ENCODE measurements at places on chromosomes 4 and X.
A peak's percentile ranks its signal among the peaks of the same experiment; 100 is the strongest.

DNA sequence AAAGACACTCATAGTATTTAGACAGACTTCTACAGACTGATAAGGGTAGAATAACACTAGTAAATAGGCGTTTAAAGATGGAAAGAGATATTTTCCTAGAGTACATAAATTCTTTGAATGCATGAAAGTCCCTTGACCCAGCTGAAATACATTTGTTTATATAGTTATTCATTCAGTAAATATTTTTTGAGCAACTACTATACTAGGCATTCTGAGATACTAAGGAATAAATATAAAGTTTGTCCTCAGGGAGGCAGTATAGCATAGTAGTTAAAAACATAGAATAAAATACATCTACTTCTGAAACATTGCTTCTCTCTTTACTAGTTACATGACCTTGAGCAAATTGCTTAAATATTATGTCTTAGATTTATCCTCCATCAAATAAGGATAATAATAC lies 27.4 kb downstream of the HMGN5 start:
- no peak for DNase-seq

DNA sequence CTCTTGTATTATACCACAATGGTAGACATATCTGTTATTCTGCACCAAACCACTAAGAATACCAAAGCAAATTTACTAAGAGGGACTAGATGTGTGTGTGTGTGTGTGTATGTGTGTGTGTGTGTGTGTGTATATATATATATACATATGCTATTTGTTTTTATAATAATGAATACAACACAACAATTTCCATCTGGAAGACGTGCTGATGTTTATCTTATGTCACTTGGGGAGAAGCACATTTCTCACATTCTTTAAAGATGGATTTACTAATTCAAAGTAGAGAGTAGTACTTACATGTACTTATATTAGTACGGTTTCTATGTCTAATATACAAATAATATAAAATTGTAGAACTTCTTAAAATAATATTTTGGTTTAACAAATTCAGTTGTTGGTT lies 52.0 kb downstream of the EDNRA start:
- DNase-seq: no peak

DNA sequence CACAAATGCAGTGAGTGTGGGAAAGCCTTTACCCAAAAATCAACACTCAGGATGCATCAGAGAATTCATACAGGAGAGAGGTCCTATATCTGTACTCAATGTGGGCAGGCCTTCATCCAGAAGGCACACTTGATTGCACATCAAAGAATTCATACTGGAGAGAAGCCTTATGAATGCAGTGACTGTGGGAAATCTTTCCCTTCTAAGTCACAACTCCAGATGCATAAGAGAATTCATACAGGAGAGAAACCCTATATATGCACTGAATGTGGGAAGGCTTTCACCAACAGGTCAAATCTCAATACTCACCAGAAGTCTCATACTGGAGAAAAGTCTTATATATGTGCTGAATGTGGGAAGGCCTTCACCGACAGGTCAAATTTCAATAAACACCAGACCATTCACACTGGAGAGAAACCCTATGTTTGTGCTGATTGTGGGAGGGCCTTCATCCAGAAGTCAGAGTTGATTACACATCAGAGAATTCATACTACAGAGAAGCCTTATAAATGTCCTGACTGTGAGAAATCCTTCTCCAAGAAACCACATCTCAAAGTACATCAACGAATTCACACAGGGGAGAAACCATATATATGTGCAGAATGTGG lies 79.3 kb downstream of the ZNF81 start:
- DNase-seq: no peak

DNA sequence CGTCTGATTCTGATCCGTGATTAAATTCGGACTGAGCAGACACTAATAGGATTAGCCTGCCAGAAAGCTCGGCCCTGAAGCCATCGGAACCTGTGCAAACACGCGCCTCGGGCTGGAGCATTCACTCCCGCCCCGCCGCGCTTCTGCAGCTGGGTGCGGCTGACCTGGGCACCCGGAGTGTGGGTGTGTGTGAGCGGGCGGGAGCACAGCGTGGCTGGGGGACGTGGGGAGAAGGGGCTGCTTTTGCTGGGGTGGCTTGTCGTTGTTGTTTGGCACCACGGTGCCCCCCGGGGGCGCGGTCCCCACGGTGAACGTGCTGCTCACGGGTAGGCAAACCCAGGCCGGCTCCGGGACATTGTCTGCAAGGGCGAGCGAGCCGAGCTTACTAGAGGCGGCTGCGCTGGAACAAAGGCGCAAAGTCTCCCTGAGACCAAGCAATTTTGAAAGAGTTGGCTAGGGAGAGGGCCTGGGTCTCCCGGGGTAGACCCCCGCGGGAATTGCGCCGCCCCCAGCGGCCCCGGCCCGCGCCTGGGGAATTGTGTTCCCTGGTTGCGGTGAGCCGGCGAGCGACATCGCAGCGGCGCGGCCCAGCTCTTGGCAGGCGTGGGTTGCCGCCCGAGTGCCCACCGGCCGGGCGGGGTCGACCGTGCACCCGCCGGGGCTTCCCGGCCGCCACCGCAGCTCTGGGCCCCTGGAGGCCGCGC lies 1.4 kb downstream of the MAMLD1 start:
- no peak for DNase-seq

- DNase-seq: no peak
Measured at GRCh38 chr4:25347473-25347872, 29.6 kb upstream of the ANAPC4 start.

GRCh38 chrX:115531818-115532403 lies 29.1 kb upstream of the PLS3 start:
- DNase-seq: no peak

DNA sequence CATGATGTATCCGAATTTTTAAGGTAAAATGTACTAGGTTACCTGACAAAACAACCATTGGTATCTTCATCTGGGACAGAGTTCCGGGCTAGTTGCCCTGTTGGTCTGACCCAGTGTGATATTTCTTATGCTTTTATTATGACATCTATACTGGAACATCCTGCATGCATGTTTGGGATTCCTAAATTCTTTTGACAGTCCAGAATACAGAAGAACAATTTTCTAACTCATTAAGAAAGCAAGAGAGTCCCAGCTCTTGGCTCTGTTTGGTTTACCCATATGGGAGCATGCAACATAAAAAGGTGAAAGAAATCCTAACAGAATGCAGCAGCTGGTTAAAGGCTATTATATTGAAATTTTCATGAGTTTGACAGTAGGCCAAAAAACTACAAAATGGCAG lies 247.7 kb upstream of the FTHL17 start:
- DNase-seq: no peak

DNA sequence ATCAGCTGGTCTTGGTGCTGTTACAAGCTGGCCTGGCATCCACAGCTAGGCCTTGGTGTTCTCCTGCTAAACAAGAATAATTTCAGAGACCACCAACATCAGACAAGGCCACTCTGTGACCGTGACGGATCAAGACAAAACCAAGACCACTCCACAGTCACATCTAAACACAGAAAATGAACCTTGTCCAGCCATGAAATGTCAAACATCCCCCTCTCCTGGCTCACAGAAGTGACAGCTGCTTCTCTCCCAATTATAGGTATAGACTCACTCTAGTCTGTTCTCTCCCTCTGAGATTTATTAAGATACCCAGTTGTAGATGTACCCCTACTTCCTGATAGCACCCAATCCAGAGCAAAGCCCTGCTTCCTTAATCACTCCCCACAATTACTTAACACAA lies 40.4 kb downstream of the EFHC2 start:
- no peak for DNase-seq

- no peak for DNase-seq
Measured at GRCh38 chrX:152907084-152907651, 9.3 kb downstream of the ZNF185 start.

GRCh38 chrX:148049441-148049840 lies 68.3 kb downstream of the FMR1NB start:
- DNase-seq: peak; percentile 7

DNA sequence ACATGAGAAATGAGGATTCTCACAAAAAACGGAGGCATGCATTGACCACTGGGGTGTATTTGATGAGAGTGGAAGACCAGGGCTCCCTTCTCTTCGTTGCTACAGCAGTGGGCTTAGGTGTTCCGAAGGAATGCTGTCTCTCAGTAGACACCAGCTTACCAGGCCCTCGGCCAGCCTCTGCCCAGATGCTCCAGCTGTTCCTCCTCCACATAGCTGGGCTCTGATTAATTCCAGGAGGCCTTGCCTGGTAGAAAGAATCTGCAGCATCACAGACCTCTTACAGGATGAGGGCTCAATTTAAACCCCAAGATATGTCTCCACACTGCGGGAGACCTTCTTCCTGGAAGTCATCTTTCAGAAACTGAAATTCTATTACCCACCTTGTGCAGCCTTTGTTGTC lies 346.6 kb upstream of the TENM3 start:
- no peak for DNase-seq

- no peak for DNase-seq
Measured at GRCh38 chrX:63747331-63747730, 37.7 kb downstream of the ARHGEF9 start.

Measured in NCI-H187 (cell line).